ENCODE measurements at places on chromosomes 12 and 14.
A peak's percentile ranks its signal among the peaks of the same experiment; 100 is the strongest.

DNA sequence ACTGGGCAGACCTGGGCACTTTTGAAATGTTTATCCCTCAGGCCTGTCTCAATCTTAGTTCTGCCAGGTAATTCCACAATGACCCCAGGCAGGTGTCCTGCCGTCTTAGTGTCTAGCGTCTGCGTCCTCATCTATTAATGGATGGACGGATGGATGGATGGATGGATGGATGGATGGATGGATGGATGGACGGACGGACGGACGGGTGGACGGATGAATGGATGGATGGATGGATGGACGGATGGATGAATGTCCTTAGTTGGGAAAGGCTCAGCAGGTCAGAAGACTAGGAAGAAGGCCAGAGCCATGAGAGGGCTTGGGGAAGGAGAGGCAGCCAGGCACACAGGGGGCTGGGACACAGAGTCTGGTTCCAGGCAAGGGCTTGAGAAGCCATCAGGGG lies 141.3 kb downstream of the CALM1 start:
- DNase-seq: no peak

- DNase-seq: no peak
Measured at GRCh38 chr14:24964048-24964447, 85.9 kb downstream of the STXBP6 start.

- no peak for DNase-seq
Measured at GRCh38 chr14:55780156-55780946, 200.3 kb downstream of the KTN1 start.

GRCh38 chr12:51351913-51352532 lies 5.5 kb upstream of the CELA1 start:
- DNase-seq: peak; percentile 51

DNA sequence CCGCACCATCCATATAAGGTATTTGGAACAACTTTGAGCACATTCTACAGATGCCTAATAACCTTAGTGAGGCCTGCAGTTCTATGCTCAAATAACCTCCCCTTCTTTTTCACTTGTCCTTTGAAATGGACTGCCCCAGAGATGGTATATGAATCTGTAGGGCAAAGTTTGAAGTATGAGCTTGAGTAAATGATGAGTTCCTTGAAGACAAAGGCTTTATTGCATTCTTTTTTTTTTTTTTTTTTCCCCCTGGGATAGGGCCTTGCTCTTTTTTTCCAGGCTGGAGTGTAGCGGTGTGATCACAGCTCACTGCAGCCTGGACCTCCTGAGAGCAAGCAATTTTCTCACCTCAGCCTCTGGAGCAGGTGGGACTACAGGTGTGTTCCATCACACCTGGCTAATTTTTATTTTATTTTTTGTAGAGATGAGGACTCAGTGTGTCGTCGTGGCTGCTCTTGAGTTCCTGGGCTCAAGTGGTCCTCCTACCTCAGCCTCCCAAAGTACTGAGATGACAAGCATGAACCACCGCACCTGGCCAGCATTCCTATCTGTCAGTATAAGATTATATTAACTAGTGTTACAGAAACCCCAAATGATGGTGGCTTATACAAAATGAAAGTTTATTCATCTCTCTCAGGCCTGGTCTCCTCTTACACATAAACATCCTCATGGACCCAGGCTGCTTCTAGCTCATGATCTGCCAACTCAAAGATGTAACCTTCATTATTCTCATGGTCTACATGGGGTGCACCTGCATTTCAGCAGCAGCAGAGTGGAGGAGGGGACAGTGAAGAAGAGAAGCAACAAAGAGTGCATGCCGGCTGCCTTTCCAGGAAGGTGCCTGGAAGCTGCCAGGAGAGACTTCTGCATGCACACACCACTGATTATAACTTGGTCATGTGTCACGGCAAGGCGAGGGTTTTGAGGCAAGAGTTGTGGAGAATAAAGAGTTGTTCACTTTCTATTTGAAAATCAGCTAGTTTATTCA lies 101.4 kb downstream of the DUSP16 start:
- DNase-seq: no peak

GRCh38 chr12:113439606-113440030 lies 17.4 kb downstream of the SDSL start:
- DNase-seq: peak; percentile 43

GRCh38 chr12:92640691-92641090 lies 62.1 kb upstream of the PLEKHG7 start:
- DNase-seq: no peak

GRCh38 chr14:49692811-49693734 lies at the start of gene KLHDC1:
Gene KLHDC1 (plus strand): TSS chr14:49693120. CDS start chr14:49693195, 75 bp downstream.
- peak; percentile 43 for DNase-seq

DNA sequence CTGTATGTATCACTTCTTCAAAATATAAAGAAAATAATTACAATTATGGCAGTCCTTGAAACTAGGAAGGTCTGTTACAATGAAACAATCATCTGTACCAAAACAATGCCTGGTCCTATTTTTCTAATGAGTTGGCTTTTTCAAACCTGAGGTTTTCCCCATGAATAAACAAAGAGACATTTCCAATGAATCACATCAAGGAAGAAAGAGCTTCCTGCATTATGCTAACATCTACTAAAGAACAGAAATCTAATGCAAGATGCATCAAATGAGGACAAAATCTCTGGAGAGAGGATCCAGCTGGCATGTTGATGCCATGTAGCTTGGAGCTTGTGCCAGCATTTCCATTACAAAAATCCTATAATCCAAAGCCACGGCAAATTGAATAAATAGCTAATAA lies 29.3 kb downstream of the NIN start:
- peak; percentile 29 for DNase-seq

DNA sequence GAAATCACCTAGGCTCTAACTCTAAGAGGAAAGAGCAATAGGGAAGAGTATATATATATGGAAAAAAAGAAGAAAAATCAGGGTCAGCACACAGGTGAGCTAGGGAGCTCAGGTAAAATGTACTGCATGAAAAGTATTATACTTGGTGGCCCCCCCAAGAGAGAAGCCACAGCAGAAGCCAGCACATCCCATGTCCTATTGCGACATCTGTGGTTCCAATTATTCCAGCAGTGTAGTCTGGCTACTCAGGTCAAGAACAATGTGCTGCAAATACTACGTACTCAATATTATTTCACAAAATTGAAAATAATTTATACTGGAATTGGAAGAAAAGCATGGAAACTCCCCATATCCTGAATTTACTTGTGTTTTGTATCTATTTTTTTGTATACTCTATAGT lies 85.5 kb downstream of the CEP83 start:
- DNase-seq: no peak

- no peak for DNase-seq
Measured at GRCh38 chr14:64281805-64282204, 12.4 kb downstream of the ESR2 start.

DNA sequence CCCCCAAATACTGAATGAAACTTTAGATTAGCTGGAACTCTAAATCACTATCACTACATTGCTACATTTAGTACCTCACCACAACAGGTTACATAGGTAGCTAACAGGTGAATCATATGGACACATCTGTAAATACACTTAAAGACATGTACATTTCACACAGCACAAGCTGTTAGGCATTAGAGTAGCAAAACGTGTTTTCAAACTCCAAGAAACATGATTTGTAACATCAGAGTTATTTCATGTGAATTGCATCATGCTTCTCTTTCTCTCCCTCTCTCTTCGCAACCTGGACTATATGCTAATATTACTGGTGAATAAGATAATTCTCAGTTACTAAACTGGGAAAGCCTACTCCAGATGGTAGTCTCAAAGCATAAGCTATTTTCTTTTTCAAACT lies 4.3 kb downstream of the SEL1L start:
- no peak for DNase-seq

GRCh38 chr14:105857826-105858675 lies 331.7 kb downstream of the TMEM121 start:
- DNase-seq: no peak

DNA sequence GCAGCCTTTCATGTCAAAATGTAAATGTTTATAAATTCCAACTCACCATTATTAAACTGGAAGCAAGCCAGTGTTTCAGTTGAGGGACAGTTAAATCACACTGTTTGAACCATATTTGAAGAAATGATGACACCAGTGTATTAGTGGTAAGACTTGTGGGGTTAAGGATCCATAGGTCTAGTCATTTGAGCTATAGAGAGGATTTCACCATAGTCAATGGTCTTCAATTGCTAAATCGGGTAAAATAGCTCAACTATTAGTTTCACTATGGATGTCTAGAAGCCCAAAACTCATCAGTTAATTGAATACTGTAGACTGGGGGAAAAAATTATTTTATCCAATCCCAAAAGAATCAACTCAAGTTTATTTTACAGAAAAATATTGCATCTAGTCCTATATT lies 659.1 kb downstream of the NRXN3 start:
- no peak for DNase-seq

DNA sequence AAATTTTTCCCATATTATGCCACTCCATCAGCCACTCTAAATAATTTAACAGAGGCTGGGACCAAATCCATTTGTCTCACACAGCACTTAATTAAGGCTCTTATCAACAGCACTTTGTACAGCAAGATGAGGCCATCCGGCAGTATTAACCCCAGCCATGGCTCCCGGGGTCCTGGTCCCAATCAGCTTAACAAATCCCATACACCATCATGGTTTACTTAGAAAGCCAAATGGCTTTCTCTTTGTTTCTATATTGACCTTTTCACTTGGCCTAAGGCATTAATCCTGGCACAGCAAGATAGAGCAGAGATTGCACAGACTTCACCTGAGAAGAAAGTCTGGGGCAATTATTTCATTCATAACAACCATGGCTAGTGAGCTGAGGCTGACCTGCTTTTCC lies 38.6 kb downstream of the SPTSSA start:
- DNase-seq: no peak

- DNase-seq: no peak
Measured at GRCh38 chr12:13178568-13179210, 17.8 kb upstream of the EMP1 start.

- no peak for DNase-seq
Measured at GRCh38 chr12:75890141-75890540, 141.4 kb downstream of the PHLDA1 start.
